ENCODE measurements at places on chromosomes 7 and 10.

- DNase-seq = no peak
These were observed 9.6 kb downstream of the GDF10 start for GRCh38 chr10:47309408-47310089.

GRCh38 chr7:30285067-30285535 lies 704 bp downstream of the ZNRF2 start:
- no peak for DNase-seq

DNA sequence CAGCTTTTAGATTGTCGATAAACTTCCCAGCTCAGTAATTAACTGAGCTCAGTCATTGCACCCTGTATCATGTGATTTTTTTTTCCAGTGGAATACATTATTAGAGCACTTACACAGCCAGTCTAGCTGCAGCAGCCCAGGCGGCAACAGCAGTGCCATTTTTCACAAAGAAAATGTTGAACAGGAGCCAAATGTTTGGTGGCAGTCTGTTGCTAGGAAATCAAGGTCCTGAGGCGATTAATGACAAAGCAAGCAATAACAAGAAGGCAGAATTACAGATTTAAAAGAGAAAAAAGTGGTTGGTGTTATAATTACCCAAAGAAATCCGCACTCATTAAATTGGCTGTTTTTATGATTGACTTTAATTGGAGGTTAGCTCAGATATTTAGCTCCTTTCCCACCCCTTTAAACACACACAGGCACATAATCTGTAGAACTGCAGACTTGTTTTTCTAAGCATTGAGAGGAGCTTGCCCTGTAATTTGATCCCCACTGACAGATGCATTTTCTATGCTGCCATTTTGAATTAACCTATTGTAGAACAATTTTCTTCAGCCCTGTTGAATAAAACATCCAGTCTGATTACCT lies 267.4 kb downstream of the ADK start:
- DNase-seq = no peak

- no peak for DNase-seq
These were observed 56.4 kb upstream of the C1GALT1 start for GRCh38 chr7:7125963-7126362.

DNA sequence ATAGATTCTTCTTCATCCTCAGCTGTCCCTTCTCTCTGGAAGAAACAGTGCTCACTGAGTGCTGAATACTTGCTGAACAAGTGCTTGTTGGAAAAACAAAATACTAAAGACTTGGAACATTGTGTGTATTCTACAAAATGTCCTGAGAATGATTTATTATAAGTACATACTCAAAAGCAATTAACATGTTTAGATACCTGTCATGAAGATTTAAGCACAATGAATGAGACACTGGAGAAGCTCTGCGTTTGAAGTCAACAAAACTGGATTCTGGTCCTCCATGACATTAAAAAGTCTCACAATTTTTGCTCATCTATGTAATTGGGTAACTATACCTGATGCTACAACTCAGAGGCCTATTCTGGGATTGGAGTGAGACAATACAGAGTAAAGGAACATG lies 34.8 kb upstream of the LAMB1 start:
- no peak for DNase-seq

GRCh38 chr7:147245274-147245673 lies 1128.7 kb downstream of the CNTNAP2 start:
- DNase-seq = no peak
